ENCODE measurements at places on chromosomes 2 and 18.

DNA sequence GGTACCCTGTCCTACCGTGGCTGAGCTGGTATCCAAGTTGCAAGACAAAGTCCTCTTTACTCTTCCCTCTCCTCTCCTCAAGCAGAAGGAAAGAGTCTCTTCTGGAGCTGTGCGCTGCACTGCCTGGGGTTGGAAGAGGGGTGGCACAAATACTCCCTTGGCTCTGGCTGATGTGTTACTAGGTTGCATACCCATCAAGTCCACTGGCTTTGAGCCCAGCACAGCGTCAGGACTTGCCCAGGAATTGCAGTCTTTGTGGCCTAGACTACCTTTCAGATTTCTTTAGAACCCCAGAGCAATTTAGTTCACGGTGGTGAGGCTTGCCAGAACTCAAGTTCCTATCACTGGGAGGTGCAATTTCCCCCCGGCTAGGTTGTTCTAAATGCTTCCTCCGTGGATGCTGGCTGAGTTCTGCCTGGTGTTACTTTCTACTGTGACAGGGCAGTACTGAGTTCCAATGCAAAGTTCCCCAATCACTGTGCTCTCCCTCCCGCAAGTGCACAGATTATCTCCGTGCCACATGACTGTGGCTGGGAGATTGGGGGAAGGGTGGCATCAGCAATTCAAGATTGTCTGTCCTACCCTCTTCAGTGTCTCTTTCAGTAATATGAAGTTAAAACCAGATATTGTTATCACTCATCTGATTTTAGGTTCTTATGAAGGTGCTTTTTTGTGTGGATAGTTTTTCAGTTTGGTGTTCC, 13.4 kb downstream of the MYO3B start:
- DNase-seq, result no peak

DNA sequence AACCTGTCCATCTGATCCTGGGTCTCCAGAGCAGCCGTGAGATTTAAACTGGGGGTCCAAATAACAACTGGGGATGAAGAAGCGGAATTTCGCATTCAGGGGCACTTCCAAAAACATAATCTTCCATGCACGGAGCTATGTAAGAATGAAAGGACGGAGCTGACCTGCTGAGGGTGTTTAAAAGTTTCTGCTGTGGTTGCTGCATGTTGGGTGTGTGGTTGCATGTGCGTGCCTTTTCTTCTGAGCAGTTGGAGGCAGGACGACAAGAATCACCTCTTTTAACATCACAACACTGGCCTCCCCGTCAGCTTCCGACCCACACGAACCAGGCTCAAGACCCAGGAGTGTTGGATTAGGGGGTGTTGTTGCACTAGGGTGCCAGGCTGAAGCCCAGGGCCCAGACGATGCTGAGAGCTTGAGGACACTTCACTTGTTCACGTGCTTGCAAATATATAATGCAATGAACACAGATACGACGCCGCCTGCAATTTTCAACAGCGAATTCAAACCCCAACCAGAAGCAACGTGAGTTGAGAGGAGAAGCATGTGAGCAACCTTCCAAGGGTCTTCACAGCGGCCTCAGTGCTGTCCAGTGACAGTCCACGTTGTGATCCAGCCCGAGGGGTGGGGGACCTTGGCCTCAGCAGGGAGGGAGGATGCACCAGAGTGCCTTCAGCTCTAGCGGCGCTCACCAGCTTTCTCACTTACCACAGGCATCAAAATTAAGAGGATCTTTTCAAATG, 76.0 kb upstream of the SALL3 start:
- no peak for DNase-seq

DNA sequence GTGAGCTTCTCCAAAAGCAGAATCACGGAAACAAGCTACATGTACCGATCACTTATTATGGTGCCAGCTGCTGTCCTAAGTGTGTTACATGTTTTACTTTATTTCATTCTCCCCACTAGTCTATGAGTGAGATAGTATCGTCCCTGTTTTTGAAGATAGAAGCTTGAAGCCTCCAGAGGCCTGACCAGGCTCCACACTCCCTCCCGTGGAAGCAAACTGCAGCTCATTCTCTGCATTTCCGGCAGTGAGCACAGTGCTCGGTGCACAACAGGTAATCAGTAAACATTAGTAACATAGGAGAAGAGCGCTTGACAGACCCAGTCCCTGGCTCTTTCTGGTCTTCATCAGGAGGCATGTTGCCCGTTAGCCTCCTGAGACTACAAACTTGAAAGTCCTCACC, 72.9 kb downstream of the ZBTB7C start:
- DNase-seq, result peak; percentile 10

DNA sequence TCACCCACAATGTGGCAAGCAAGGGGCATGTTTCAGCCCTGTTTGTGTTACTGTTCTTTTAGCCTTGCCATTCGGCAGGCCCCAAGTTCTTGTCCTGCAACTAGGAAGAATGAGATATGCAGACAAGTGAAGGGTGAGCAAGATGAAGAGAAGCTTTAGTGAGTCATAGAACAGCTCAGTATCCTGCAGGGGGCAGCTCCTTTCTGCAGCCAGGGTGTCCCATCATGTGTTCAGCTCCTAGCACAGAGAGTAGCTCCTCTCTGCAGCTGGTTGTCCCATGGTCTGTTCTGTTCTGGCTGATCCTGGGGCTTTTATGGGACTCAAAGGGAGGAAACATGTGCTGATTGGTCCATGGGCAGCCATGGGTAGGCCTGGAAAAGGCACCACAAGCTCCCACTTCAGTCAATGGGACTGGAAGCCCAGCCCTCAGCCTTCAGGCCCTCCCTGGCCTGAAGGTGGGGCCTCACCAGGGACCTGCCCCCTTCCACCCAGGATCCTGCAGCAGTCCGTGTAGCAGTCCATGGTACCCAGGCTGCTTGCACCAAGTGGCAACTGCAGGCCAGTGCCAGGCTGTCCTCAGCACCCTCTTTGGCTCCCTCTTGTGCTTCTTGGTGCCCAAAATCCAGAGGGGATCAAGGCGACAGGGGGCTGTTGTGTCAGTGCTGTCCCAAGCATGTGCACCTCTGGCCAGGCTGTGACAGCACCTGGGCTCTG, 326.4 kb downstream of the NR4A2 start:
- DNase-seq, result no peak

GRCh38 chr2:230723363-230723762, 10.7 kb downstream of the CAB39 start:
- DNase-seq, result no peak

All from fibroblast of villous mesenchyme (primary cell).